ENCODE measurements at places on chromosomes 13 and 19. TPM values are rescaled to one million over a fixed set of nuclear protein-coding genes. Genes with fewer than 3 reads are reported as not detected.

ZNF100 gene
- 28.6 TPM for total RNA-seq

TGFB1 gene
- 2.2 TPM for total RNA-seq

KLK3 gene
- total RNA-seq: not detected

MCF2L gene
- total RNA-seq: 59.9 TPM

DHPS gene
- 106 TPM for total RNA-seq

LGALS14 gene
- total RNA-seq: not detected

LGALS7B gene
- total RNA-seq: not detected

ZNF575 gene
- 0.72 TPM for total RNA-seq

GRCh38 chr13:23349161-23349897, 84.2 kb downstream of the SACS start:
- DNase-seq: no peak

DNA sequence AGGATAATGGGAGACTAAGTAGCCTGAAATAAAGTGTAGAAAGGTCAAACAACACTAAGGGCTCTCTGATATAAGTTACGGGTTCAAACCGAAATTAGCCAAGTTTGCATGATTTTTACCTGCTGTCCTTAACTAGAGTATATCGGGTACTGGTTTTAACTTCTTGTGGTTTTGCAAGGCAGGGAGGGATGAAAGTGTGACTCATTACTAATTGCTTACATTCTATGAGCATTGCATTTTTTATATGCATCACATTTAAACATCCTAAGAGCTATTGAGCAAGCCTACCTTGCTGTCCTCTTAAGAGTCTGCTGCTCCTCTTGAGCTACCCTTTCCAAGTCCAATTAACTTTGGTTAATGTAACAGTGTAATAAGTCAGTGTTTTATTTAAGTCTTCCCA, 415.4 kb downstream of the SLITRK5 start:
- DNase-seq: no peak

GRCh38 chr19:38661136-38661535, 13.7 kb downstream of the ACTN4 start:
- no peak for DNase-seq

- no peak for DNase-seq
Measured at GRCh38 chr13:73532987-73533510, 474.2 kb downstream of the KLF5 start.

DNA sequence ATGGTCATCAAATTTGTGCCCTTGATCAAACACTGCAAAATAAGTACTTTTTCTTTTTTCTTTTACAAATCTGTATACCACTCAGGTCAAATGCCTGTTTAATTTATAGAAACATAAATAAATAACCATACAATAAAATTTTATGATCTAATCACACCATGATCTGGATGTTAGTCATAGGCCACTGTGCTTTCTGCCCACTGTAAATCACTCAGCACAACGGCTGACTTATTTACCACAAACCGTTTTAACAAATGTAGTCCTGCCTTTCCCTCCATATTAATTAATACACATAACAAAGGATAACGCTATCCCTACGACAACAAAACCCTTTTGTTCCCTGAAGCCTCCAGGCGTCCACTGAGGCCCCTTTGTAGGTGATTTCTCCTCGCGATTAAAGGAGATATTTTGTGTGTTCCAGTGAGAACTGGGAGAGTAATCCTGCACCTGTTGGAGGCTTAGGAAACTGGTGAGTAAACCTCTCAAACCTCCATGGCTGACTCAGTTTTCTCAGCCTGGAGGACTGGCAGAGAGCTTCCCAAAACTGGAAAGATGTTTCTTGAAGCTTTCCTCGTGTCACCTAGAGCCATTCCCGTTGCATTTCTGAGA, 477.1 kb upstream of the SGCG start:
- DNase-seq: no peak

- DNase-seq: no peak
Measured at GRCh38 chr19:55447421-55448174, 4.5 kb upstream of the SHISA7 start.

DNA sequence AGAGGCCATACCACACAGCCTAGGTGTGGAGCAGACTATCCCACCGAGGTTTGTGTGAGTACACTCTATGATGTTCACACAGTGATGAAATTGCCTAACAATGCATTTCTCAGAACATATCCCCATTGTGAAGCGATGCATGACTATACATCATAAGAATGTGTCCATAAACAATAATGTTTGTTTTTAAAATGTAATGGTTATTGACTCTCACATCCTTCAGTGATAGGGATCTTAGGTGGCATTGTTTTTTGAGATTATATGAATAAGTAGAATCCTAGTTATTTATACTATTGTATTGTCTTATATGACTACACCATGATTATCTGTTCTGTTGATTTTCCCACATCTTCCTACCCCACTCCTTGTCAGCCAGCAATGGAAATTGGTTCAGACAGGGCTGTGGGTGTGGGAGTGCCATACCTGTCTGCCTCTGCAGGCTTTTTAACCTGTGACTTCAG, 13.6 kb downstream of the CCNA1 start:
- no peak for DNase-seq

DNA sequence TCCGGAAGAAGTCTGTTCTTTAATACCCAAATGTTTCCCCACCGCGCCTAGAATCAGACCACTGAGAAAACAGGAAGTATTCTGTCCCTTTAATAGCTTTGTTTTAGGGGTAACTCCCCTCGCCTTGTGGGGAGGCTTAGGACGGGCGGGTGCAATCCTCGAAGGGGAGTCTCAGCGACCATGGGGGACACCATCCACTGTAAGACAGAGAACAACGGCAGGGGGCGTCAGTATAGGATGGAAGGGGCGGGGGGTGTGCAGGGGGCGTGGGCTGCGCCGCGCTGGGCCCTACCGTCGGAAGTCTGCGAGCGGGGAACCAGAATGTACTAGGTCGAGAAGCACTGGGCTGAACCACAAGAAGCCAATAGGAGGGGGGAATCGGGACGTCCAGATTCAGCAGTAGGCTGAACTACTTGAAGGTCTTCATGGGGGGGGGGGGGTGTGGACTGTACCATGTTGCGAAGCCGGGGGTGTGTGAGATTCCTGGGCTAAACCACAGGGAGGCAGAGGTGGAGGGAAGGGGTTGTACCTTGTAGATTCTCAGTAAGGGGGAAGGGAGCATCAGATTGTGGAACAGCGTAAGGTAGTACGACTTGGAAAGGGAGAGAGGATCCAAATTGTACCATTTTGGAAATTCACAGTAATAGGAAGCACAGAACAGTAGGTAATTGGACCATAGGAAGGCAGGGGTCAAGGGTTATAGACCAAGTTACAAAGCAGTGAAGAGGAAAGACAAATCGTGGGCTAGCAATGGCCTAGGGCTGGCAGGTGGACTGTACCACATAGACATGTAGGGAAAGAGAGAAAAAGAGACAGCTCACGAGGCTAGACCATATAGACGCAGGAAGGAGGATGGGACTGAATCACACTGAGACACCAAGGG, 1.0 kb upstream of the DBP start:
- DNase-seq: peak; percentile 59

DNA sequence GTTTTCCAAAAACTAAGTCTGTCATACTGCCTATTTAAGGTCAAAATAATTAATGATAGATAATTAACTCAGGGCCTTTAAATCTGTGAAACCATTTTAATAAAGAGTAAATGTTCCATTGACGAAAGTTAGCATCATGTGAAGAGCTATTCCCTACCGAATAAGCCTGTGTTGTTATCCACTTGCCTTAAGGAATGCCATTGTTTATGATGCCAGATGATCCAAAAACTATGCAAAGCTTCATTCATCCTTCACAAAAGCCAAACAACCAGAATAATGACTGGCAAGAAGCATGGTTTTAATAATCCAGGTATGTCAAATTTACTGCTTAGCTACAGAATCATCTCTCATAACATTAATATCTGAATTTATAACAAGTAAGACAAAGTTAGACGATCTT, 6.5 kb upstream of the GPC6 start:
- no peak for DNase-seq

DNA sequence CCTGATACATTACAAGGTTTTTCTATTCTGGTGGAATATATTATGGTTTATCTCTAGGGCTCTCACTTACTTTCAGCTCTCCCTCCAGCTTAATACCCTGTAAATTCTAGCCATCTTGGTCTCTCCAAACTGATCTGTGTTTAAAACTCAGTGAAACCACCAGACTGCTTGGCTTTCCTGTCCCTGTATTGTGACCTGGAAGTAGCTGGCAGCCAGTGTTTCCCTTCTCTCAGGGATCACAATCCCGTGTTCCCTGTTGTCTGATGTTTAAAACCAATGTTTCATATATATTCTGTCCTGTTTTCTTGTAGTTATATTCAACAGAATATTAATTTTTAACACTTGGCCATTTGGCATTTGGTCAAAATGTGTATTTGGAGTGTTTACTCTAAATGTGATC, 8.0 kb downstream of the AKAP11 start:
- DNase-seq: no peak

- no peak for DNase-seq
Measured at GRCh38 chr19:42271045-42271419, 2.0 kb downstream of the CIC start.

DNA sequence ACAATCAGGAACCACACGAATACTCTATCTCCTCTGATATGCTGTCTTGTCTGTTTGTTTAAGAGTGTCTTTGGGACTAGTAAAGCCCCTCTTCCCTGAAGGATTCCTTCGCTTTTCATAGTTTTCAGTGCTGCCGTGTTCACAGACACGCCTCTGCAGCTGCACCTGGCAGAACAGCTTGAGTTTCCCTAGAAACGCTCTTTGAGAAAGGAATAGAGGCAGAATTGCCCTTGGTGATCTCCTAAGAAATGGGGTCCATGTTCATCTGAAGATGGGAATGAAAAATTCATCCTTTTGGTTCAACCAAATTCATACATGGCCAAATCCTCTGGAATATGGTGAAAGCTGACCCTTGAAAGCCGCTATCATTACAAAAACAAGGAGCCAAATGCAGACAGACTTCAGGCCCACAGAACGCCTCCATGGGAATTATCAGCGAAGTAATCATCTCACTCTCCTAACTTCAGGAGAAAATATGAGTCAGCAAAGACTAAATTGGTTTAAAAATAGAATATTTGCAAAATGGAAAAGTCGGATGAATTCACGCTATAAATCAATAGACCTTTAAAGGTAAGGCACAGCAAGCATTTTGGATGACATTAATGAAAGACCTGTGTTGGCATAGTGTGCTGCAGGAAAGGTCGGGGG, 5.5 kb downstream of the SACS start:
- no peak for DNase-seq

DNA sequence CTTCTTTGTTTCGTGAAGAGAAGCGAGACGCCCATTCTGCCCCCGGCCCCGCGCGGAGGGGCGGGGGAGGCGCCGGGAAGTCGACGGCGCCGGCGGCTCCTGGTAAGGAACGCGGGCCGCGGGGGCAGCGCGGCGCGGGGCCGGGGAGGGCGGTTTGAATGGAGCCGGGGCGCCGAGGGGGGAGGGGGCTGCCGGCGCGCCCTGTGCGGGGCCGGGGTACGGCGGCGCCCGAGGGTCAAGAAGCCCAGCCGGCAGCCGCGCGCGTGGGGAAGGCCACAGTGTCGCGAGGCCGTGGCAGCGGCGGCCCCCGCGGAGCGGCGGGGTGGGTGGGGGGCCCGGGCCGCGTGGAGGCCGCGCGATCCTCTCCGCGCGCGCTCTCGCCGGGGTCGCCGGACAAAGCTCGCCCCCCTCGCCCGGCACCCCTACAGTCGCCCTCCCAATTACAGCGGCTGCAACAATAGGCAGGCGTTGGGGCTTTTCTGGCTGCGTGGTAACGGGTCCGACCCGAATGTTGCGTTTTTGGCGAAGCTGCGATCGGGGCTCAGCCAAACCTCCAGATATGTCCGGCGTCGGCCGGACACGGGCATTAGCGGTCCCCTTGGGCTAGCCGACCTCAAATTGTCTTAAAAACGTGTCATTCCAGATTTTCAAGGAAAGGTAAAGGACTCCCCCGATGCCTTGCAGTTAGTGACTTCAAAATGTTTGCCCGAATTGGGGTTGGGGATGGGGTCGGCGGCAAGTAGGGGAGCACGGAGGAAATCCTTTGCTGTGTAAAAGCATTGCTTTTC, 437 bp downstream of the SMARCA4 start:
- DNase-seq: peak; percentile 34

GRCh38 chr13:39856714-39857113, 201.3 kb downstream of the COG6 start:
- no peak for DNase-seq

DNA sequence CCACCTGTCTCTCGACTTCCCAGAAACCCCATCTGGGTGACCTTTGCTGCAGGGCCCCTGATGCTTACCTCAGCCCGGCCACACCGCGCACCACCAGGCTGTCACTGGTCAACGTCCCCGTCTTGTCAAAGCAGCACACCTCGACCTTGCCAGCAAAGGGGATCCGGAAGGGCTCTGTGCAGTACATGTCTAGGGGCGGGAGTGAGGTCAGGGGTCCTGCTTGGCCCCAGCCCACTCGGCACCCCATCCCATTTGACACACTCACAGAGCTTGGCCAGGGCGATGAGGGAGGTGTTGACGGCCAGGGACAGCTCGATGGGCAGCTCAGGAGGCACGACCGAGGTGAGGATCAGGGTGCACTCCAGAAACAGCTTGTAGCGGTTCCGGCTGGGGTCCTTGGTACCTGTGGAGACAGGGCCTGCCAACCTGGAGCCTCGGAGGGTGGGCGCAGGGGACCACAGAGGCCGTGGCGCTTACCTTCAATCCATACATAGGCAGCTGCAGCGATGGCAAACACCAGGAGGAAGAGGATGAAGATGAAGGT, 8.4 kb downstream of the ATP13A1 start:
- no peak for DNase-seq

DNA sequence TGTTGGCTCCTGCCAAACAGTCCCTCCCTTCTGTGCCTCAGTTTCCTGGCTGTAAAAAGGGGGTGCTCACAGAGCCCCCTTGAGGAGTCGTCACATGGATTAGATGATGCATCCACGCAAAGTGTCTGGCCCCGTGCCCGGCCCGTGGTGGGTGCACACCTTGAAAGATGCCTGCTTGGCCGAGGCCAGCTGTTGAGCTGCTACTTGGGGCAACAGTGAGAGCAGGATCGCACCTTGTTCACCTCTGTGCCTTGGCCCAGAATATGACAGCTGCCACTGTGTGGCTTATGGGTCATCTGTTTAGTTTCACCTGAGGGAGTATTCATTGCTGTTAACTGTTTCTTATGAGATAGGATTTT, 17.7 kb downstream of the CRTC1 start:
- DNase-seq: no peak

GRCh38 chr19:41299046-41299754, 10.8 kb upstream of the CCDC97 start:
- no peak for DNase-seq

GRCh38 chr19:51644636-51645271, 1.9 kb downstream of the SIGLEC14 start:
- DNase-seq: no peak
